ENCODE measurements at places on chromosomes 5 and 9. TPM values are rescaled to one million over a fixed set of nuclear protein-coding genes. Genes with fewer than 3 reads are reported as not detected.

OTP gene
- not detected for total RNA-seq

PITX1 gene
- 0.83 TPM for total RNA-seq

RPP25L gene
- 39.4 TPM for total RNA-seq

ZFP37 gene
- total RNA-seq = 2.0 TPM

TMEM174 gene
- not detected for total RNA-seq

MRPL41 gene
- total RNA-seq = 184 TPM

ATOSB gene
- total RNA-seq = 20.0 TPM

PCDHGA5 gene
- 9.7 TPM for total RNA-seq

SRP19 gene
- total RNA-seq = 32.4 TPM

PDZD2 gene
- 67.1 TPM for total RNA-seq

TXNDC8 gene
- not detected for total RNA-seq

ENG gene
- total RNA-seq = 244 TPM

PCDHGA10 gene
- total RNA-seq = 11.0 TPM

TAF11L7 gene
- total RNA-seq = not detected

AIF1L gene
- 11.0 TPM for total RNA-seq

FEM1C gene
- total RNA-seq = 56.1 TPM

BARHL1 gene
- not detected for total RNA-seq

RGS7BP gene
- total RNA-seq = 1.7 TPM

CER1 gene
- not detected for total RNA-seq

SKIC3 gene
- total RNA-seq = 70.7 TPM

FABP6 gene
- not detected for total RNA-seq

SPINK6 gene
- not detected for total RNA-seq

SLC36A2 gene
- not detected for total RNA-seq

YTHDC2 gene
- 15.6 TPM for total RNA-seq

LCN9 gene
- not detected for total RNA-seq

ST8SIA4 gene
- total RNA-seq = 4.6 TPM

ZNF300 gene
- 1.5 TPM for total RNA-seq

OLFM1 gene
- total RNA-seq = 8.6 TPM

PCDHA9 gene
- 0.03 TPM for total RNA-seq

ANKRD20A1 gene
- total RNA-seq = 0.59 TPM

SLC45A2 gene
- 0.16 TPM for total RNA-seq

PCDHGA12 gene
- 10.3 TPM for total RNA-seq

FBP2 gene
- total RNA-seq = not detected

NXNL2 gene
- total RNA-seq = not detected

PCDHB3 gene
- total RNA-seq = 1.4 TPM

CNTFR gene
- total RNA-seq = 1.1 TPM

CCDC152 gene
- 1.0 TPM for total RNA-seq

PIP5K1B gene
- 27.1 TPM for total RNA-seq

MEIKIN gene
- not detected for total RNA-seq

PCDHGB7 gene
- 16.4 TPM for total RNA-seq

AP3S1 gene
- total RNA-seq = 56.6 TPM

All from cardiac septum (tissue), 1 donor.